Stimulated activated naive B cell treated with anti-CD40 and anti-IgM and Interleukin-4, amounts not matched to agents 10 μg/mL and 1 μg/mL and 100 μg/mL, for 72 hours (primary cell): ENCODE measurements at places on chromosomes 5 and 9.
A peak's percentile ranks its signal among the peaks of the same experiment; 100 is the strongest.

- DNase-seq: no peak
Measured at GRCh38 chr9:129201289-129201688, 23.2 kb upstream of the IER5L start.

DNA sequence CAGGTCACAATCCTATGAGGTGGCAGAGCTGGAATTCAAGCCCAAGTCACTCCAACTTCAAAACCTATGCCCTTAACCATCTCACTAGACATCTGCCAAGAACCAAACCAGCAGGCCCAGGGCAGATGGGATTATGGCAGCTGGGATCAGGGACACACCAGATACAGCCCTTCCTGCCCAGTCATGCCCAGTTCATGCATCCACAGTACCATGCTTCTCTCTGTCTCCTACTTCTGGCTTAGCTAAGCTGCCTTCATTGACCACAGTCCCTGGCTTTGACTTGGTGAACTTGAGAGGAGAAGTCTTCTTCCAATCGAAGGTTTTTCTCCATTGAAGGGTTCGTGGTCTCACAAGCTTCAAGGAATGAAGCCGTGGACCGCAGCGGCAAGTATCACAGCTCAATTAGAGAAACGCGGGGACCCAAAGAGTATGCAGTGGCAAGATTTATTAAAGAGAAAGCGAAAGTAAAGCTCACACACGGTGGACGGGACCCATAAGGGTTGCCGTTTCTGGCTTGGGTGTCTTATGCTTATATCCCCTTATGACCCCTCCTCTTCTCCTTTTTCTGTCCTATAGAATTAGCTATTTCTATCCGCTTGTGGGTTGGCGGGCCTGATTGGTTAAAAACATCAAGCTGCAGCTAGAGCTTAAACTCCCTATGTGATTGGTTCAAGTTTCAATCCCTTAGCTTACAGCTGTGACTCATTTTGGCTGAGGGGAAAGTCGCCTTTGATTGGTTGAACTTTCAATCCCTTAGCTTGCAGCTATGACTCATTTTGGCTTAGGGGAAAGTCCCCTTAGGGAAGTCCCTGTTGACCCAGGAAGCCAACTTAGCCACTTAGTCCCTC, 101.2 kb downstream of the TRIM36 start:
- DNase-seq: peak; percentile 52

DNA sequence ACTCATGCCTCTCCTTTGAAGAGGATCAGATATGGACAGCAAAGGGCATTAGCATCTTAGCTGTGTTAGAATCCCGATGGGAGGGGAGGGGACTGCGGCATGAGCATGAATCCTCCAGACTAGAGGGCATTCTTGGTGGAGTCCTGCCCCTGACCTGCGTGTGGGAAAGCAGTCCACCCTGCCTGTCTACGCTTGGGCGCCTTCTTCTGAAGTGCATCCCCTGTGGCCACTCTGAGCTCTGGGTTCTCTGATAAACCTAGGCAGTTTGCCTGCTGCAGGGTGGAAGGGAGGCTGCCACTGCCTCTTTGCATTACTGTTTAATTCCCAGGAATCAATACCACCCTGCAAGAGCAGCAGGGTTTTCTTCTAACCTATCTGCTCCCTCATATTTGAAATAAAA, 169.3 kb downstream of the INSYN2B start:
- DNase-seq: no peak

DNA sequence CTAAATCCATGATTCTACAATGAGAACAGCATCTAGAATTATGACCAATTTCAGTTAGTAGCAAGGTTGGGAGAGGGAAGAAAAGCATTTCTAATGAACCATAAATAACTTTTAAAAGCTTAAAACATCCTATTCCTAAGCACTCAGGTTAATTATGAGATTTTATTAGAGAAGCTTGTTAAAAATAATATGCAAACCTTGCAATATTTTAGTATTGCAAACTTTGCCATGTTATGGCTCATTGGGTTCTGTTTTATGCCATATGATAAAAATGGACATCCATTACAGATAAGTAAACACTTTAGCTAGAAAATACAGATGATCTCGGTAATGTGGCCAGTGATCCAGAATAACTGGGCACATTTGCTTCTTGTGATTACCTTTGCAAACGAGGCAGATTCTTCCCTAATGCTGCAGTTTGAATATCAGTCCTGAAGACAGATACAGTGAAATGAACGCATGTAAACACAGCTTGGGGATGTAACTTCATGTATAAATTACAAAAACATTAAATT, 447.0 kb downstream of the PLK2 start:
- no peak for DNase-seq

GRCh38 chr5:80407735-80408483, at the start of gene ZFYVE16:
TSS of gene ZFYVE16 (plus strand) at chr5:80408064. CDS start at chr5:80434148, 26,084 bp downstream.
- peak; percentile 96 for DNase-seq
